ENCODE measurements at places on chromosomes 7 and 10. TPM values are rescaled to one million over a fixed set of nuclear protein-coding genes. Genes with fewer than 3 reads are reported as not detected.

DNA sequence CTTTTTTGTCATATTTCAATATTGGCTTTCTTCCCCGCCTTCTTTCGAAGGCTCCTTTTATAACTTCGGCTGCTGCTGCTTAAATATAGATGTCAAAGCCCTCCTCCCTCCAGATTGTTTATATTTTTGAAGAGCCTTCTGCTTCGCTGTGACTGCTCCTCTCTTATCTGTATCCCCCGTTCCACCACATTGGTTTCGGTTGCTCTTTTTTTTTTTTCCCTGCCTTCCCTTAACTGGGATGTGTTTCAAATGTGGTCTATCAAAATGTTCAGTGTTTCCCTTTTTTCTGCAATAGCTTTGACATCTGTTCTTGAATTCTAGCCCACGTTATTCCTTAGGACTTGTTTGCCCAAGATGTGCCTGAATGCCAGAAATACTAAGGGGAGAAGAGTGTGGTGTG is 96.4 kb downstream of the CUX1 start:
- no peak for DNase-seq
- H3K36me3 ChIP-seq = no peaks in the 10 kb centered on the region
- H3K4me1 ChIP-seq = no peaks in the 10 kb centered on the region
- H3K27ac ChIP-seq = no peak overlapping the region
- no peaks in the 10 kb centered on the region for H3K27me3 ChIP-seq

REEP3 gene
- total RNA-seq = 75.2 TPM

FANK1 gene
- total RNA-seq = 2.4 TPM

C10orf88 gene
- total RNA-seq = 6.2 TPM

DNA sequence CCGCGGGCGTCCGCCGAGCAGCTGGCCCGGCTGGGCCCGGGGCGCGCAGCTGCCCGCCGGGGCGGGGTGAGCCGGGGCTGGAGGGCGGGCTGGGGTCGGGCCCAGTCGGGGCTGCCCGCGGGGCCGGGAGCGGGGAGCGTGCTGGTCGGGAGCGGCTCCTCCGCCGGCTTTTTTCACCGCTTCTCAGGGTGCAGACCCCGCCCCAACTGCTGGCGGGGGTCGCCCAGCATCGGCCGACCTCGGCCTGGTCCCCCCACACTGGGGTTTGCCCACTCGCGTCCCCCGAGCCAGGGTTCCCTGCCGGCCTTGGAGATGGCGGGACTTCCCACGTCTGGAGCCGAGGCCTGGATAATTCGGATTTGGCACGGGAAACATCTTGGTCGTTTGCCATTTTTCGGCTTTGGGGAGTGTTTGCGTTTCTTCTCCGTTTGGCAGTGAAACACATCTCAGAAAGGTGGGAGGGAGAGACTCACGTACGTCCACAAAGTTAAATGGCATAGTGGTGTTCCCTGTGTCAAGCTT is 432 bp downstream of the TMEM248 start:
- H3K27ac ChIP-seq = peak overlapping the region; percentile 38
- H3K4me1 ChIP-seq = peaks cover 8% of the 10 kb centered on the region
- no peaks in the 10 kb centered on the region for H3K36me3 ChIP-seq
- peak overlapping the region; percentile 90 for H3K4me3 ChIP-seq

FGFR2 gene
- total RNA-seq = 0.17 TPM
